ENCODE measurements at places on chromosomes 7 and 10.

GRCh38 chr10:73168465-73168803, 515 bp downstream of the FAM149B1 start:
- no peak for DNase-seq

- DNase-seq = no peak
These were observed 233.0 kb downstream of the DIP2C start for GRCh38 chr10:456486-456885.

DNA sequence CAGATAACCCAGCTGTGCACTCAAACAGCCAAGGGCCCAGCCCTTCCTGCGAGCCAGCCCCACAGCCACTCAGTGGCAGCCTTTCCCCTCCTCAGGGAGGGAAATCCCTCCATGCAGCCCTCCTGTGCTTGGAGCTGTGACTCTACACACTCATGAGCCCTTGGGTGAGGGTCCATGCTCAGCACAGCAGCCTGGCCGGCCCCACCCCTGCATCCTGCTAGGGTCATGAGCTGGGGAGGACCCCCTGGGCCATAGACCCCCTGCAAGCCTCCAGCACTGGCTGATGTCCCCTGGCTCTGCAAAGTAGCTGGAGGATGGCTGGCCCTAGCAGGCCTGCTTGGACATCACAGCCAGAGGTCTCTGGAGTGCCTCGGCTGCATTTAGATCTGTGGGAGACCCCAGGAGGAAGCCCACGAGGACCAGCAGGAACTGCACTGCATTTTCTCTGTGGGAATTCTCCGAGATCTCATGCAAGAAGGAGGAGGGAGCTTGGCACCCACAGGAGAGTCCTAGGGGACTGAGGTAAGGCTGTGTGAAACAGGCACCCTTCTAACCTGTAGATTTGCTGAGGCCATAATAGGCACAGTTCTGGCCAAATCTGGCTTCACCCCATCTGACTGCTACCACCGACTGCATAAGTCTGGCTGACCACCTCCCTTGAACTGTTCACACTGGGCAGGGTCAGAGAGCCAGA, 17.4 kb downstream of the TMEM273 start:
- no peak for DNase-seq

DNA sequence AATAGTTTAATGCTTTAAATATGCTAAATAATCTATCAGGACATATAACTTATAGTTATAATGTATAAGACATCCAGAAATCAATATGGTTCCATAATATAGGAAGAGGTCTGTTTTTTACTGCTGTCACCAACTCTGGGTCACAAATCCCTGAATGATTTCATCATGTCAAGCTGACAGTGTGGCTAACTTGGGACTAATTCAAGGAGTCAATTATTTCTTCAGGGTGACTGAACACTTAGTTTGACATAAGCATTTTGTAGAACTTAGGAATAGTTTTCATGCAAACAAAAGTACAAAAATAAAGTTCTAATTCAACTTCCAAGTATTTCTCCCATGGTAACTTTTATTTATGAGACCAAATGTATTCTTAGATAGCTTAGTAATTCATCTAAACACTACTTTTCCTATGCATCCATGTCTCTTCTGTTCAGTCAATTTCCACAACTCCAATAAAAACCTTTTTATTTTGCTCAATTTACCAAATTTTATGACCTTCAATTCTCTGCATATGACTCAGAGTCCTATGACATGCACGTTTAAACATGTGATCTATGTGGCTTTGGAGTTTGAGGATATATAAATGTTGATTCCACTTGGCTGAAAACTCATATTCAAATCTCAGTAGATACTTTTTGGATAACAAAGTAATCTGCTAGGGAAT, 40.3 kb upstream of the GNAT3 start:
- DNase-seq = no peak

DNA sequence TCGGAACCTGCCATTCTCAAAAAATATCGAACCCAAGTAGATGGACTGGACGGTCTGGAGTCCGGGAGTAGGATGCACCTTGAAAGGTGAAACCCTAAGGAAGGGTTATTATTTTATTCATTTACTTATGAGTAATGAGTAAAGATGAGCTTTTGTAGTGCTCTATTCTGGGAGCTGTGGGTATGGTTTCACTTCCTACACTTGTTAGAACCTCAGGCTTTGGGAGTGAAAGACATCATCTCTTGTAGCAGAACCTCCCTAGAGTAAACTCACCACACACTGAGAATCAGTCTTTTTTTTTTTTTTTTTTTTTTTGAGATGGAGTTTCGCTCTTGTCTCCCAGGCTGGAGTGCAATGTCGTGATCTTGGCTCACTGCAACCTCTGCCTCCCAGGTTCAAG, 389.4 kb upstream of the AUTS2 start:
- DNase-seq = no peak

Measured in Caco-2 (cell line).